ENCODE measurements at places on chromosomes 5 and 9. TPM values are rescaled to one million over a fixed set of nuclear protein-coding genes. Genes with fewer than 3 reads are reported as not detected.

Gene ABO
- not detected for total RNA-seq

Gene CDKN2A
- total RNA-seq, result 597 TPM

Gene POU5F2
- not detected for total RNA-seq

Gene FOXD4L3
- not detected for total RNA-seq

Gene PCDHA11
- total RNA-seq, result 0.27 TPM

Gene MSANTD3
- 114 TPM for total RNA-seq

Gene IQGAP2
- total RNA-seq, result 0.52 TPM

Gene MAP1B
- total RNA-seq, result 200 TPM

Gene MYMK
- total RNA-seq, result not detected

Gene ARHGEF28
- total RNA-seq, result 12.0 TPM

Gene QRFP
- total RNA-seq, result not detected

Gene DMRTA1
- total RNA-seq, result 3.1 TPM

Gene PSAT1
- 82.0 TPM for total RNA-seq

Gene PCDHGA5
- 0.02 TPM for total RNA-seq

Gene SH2D3C
- not detected for total RNA-seq

Gene GADD45G
- 0.32 TPM for total RNA-seq

Gene ADGRV1
- total RNA-seq, result 0.47 TPM

Gene KIF24
- 4.6 TPM for total RNA-seq

Gene C9orf50
- 0.10 TPM for total RNA-seq

Gene PLAC8L1
- not detected for total RNA-seq
